PC-3 (cell line): ENCODE measurements at places on chromosomes 1 and 21. TPM values are rescaled to one million over a fixed set of nuclear protein-coding genes. Genes with fewer than 3 reads are reported as not detected.

DNA sequence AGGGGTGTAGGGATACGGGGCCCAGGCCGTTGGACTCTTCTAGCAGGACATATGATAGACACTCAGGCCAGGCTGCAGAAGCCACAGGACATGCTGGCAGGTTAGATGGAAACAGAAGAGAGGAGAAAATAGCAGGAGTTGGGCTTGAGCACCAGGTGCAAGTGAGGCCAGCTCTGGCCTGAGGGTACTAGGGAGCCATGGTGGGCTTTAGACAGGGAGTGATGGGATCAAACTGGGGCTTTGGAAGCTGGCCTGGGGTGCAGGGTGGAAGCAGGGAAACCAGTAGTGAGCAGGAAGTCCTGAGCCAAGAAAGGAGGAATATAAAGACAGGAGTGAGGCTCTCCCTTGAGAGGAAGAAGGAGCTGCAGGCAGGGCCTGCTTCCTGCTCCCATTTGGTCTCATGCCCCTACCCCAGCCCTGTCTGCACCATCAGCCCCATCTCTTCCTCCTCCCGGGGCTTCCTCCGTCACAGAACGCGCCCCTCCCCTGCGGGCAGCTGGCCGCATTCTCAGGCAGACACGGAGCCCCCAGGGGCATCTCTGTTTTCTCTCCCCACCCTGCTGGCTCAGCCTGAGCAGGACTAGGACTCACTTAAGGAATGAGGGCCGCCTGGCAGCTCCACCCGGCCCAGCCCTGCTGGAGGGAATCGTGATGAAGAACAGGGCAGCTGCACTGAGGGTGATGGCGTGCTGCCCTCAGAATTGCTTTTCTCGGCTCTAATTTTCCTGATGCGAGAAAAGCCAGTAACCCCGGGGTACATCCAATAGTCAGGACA, 165.5 kb upstream of the TMEM51 start:
- no peak for DNase-seq
- H3K36me3 ChIP-seq, result no peaks in the 10 kb centered on the region
- H3K27me3 ChIP-seq, result no peaks in the 10 kb centered on the region
- no peak overlapping the region for H3K4me3 ChIP-seq
- H3K27ac ChIP-seq, result no peak overlapping the region

DNA sequence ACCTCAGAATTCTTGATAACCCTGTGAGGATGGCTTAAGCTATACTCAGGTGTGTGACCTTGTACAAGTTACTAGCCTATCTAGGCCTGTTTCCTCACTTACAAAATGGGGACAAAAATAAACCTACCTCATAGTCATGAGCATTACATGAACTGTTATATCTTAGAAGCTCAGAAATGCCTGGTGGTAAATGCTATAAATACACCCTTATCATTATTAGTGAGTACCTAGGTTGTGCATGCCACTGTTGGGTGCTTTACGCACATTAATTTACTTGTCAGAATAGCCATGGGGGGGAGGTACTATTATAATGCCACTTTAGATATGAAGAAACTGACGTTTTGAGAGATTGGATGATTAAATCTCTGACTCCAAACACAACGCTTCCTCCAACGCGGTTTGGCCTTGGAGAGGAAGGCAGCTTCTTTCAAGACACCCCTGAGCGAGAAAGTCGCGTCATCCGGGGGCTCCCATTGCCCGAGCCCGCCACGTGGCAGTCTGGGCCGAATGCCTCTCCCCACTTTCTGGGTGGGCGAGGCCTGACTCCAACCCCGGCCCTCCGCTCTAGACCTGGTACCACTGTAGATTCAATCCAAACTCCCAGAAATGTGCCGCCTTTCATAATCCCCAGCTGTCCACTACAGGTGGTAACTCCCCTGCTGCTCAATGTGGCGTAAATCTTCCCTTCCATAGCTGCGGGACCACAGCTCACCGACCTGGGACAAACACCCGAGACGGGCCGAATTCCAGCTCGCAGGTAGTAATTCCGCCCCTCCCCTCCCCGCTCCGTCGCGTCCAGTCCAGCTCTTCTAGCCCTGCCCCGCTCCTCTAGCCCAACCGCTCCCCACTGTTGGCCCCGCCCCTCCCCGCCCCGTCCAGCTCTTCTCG, 771 bp upstream of the RAD54L start:
- peak overlapping the region; percentile 50 for H3K27ac ChIP-seq
- H3K27me3 ChIP-seq, result no peaks in the 10 kb centered on the region
- peak overlapping the region; percentile 85 for H3K4me3 ChIP-seq
- H3K4me1 ChIP-seq, result peaks cover 22% of the 10 kb centered on the region

- no peaks in the 10 kb centered on the region for H3K36me3 ChIP-seq
- H3K27ac ChIP-seq, result no peak overlapping the region
- no peaks in the 10 kb centered on the region for H3K4me1 ChIP-seq
- peaks cover 4% of the 10 kb centered on the region; the same call in 1 of the 2 replicates for H3K27me3 ChIP-seq
- peak; percentile 50 for DNase-seq
- no peak overlapping the region for H3K4me3 ChIP-seq
Observed at GRCh38 chr1:210726621-210727020, 397.9 kb downstream of the HHAT start.

DNA sequence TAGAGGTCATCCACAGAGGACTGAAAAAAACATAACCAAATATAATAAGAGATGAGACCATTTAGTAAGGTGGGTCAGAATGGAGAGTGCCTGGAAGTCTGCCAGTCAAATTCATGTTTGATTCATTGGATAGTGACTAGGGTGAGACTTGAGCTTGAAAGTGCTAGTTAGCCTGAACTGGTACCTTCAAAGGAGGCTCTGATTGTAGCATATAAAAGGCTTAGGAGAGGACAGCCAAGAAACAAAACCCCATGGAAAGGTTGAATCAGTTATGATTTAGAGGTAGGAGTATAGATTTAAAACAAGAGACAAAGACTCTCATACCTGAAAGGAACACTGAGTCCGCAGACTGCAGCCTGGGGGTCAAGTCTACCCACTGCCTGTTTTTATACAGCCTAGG, 44.4 kb upstream of the LRRC8C start:
- no peak overlapping the region for H3K4me3 ChIP-seq
- no peaks in the 10 kb centered on the region for H3K27me3 ChIP-seq
- H3K36me3 ChIP-seq, result peaks cover 17% of the 10 kb centered on the region; the same call in 1 of the 2 replicates
- H3K27ac ChIP-seq, result no peak overlapping the region
- DNase-seq, result no peak

- H3K4me1 ChIP-seq, result 0 out of 2 replicates have a peak, but pooled peaks cover 3% of the 10 kb centered on the region
- DNase-seq, result no peak
- H3K4me3 ChIP-seq, result no peak overlapping the region
- H3K36me3 ChIP-seq, result no peaks in the 10 kb centered on the region
- H3K27me3 ChIP-seq, result no peaks in the 10 kb centered on the region
Observed at GRCh38 chr21:35128536-35128935, 79.4 kb upstream of the RUNX1 start.

The RNU1-1 gene
- total RNA-seq, result under 0.01 TPM in 2 replicates

The FCRL4 gene
- total RNA-seq, result not detected in 2 replicates

The TRABD2B gene
- total RNA-seq, result 0.44 and 0.63 TPM in 2 replicates
